ENCODE measurements at places on chromosomes 6 and 20.

DNA sequence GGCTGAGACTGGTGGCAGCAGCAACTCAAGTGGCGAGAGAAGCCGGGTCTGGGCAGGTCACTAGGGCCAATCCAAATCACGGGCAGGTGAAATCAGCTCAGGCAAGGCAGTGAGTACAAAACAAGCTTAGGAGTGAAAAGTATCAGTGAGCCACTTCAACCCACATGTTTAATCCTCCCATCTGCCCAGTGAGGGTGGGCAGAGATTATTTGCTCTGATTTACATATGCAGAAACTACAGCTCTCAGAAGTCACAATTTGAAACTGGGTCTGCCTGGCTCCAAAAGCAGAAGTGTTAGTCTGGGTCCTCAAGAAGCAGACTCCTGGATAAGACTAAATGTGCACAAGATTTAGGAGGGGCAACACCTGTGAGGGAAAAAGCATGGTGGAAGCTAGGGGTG lies 173.7 kb upstream of the LRFN2 start:
- DNase-seq = no peak

GRCh38 chr20:17460119-17460518 lies 71.1 kb downstream of the BFSP1 start:
- no peak for DNase-seq

- DNase-seq = no peak
Observed at GRCh38 chr6:98877250-98877649, 42.9 kb downstream of the POU3F2 start.

DNA sequence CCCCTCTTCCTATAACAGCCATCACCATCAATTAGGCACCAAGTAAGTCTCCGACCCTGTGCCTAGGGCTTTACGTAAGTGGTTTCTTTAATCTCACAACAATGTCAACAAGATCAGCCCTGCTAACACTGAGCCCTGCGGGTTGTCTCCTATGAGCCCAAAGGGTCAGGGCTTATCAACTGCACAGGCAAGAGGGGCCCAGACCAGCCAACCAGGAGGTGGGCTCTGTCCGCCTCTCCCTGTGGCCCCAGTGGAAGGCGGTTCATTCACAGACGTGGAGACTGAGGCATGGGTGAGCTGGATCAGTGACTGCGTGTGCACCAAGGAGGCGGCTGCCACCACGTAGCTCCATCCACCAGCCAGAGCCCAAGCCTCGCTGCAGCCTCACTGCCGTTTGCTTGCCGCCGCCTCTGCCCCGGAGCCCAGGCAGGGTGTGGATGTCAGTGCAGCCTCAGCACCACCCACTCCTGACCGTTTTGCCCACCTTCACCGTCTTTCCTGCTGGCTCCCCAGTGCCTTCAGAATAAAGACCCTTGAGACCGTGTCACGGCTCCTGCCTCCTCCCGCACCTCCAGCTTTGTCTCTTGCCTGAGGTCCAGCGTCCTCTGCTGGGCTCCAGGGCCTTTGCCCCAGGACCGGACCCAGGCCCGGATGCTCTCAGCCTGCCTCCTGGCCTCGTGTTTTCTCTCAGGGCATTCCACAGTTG lies 78.7 kb downstream of the DLL1 start:
- no peak for DNase-seq

GRCh38 chr20:2390951-2391675 lies 10.4 kb downstream of the TGM6 start:
- no peak for DNase-seq

- no peak for DNase-seq
Observed at GRCh38 chr6:3194535-3195419, 32.7 kb downstream of the TUBB2B start.

DNA sequence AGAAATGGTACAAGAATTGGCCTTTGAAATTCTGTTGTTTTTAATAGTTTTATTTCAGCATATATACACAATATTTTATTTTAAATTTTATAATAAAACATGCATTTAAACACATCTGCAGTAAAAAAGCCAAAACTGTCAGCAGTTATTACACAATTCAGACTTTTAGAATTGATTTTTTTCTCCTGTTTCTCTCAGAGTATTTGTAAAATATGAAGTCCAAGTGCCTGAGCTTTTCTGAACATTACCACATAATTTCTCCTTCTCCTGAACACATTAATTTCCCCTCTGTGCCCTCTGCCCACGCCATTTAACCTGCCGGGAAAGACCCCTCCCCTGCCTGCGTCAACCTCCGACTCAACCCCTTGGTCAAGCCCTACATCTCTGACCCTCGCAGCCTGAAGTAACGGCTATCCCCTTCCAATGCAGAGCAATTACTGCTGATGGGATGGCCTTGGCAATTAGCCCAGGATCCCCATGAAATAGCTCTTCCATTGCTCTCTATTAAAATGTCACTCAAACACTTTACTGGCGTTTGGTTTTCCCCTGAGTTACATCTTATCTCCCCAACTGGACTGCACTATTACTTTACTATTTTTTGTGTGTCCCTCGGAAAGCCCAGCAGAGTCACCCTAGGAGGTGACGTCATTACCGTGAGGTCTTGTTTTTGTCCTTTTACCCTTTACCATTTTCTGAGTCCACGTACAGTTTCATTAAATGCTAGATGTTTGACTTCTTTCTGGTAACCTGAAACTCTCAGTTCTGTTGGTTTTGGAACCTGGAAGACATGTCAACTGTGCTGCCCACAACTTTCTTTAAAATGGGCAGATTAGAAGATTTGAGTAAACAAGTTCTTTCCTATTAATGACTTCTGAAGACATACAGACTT lies 146.7 kb upstream of the TAB2 start:
- DNase-seq = no peak

GRCh38 chr6:46651816-46652215 lies 802 bp downstream of the CYP39A1 start:
- DNase-seq = no peak

DNA sequence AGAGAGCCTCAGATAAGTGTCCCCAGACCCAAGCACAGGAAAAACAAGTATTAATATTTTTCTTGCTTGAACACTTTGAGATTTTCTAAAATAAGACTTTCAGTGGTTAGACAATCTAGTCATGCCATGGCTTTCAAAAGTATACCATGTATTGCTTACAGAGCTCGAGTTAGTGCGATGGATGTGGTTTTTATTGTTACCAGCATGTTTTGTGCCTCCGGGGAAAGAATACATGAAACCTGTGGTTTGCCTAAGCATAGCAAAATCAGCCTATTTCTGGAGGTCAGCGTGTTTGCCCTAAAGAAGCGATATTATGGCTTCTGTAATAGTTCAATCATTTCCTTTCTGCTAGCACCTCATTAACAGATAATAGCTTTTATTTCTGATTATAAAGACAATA lies 21.6 kb downstream of the RIN2 start:
- no peak for DNase-seq

GRCh38 chr6:114164207-114164606 lies 178.6 kb downstream of the HS3ST5 start:
- no peak for DNase-seq

DNA sequence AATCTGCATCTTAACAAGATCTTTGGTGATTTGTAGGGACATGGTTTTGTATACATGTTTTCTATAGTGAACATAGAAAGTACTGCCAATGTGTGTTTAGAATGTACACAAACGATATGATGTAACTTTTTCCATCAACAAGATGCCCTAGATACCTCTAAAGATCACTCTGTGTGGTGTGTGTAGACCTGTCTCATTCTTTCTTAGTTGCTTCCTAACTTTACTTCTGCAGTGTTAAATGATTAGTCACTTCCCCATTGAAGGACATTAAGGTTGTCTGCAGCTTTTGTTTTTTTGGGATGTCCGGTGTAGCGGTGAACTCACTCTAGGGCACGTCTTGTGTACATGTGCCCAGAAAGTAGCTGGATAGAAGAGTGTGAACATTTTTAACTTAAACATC lies 35.9 kb downstream of the CDYL start:
- DNase-seq = no peak

GRCh38 chr20:13765868-13766416 lies 18.8 kb downstream of the ESF1 start:
- DNase-seq = no peak

DNA sequence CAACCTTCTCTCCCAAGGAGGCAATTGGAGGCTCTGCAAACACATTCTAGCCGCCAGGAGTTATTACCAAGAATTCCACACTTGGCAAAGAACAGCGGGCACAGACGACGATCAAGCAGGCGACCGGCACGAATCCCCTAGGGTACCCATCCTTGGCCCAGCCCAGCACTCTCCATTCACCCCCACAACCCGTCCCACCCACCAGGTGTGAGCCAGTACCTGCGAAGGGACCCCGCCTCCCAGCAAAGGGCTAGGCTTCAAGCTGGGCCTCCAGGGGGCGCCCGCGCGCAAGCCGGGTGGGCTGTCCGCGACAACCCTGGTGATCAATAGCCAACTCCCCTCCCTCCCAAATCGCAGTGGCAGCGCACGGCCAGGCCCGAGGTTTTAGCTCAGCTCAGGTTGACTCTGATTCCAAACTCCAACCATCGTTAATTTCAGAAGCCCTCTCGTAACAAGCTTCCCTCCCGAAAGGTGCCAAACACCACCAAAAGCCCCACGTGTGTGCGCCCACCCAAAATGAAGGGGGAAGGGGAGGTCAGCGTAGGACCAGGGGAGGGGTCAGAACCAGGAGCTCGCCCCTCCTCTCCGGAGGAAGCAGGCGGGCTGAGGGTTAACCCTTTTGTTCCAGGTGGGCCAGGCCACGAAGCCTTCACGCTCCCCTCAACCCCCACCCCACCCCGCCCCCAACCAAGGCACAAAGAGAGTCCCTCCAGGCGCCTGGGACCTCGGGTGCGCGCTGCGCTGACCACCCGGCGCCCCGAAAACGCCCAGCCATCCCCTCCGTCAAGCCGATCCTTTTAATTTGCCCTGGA lies 2.1 kb downstream of the SALL4 start:
- no peak for DNase-seq

Data from SHP77 treated with DMSO at 0.1 percent for 48 hours (cell line).